ENCODE measurements at places on chromosomes 12 and 14. TPM values are rescaled to one million over a fixed set of nuclear protein-coding genes. Genes with fewer than 3 reads are reported as not detected.

DNA sequence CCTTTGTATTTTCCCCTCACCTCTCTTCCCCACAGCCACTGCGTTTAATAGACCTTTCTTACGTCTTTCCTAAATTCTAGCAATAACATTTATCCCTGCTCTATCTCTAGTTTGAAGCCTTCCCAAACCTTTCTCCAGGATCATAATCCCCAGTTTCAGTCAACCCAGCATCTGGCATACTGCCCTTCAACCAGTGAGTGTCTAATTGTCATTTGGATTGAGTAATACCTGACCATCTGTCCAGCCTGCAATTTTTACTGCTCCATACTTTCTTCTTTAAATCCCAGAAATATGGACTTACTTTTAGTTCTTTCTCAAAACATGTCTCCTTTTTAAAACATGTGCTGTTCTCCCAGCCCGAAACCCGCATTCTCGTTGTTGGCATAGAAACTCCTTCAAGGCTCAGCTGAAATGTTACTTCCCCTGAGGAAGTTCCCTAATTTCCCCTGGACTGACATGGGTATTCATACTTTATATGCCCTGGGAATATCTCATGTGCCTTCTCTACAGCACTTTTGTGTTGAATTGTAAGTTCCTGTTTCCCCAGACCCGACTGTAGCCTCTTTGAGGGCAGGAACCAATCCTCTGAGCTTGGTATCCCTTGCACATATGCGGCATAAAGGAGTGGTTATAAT is 65.1 kb upstream of the ETV6 start:
- no peak overlapping the region for H3K27ac ChIP-seq
- no peaks in the 10 kb centered on the region for H3K36me3 ChIP-seq
- DNase-seq = no peak
- H3K27me3 ChIP-seq = no peaks in the 10 kb centered on the region

Gene IL22
- not detected for polyA plus RNA-seq

DNA sequence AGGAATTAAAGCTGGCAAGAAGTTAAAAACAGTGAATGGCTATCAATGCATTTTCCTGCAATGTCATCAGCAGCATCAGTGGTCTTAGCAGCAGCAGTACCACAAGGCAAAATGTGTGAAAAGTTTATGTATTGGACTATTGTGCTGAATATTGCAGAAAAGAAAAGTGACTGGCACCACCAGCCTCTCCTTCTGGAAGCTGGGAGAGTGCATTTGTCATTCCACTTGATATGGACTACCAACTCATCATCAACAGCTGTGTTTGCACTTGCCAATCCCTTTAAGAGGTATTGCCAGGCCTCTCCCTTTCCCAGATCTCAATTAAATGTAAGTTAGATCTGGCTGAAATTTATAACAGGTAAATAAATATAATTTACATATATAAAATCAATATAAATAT is 151.0 kb upstream of the GZMB start:
- no peak overlapping the region for H3K4me3 ChIP-seq
- H3K36me3 ChIP-seq = no peaks in the 10 kb centered on the region
- no peaks in the 10 kb centered on the region for H3K4me1 ChIP-seq
- H3K27me3 ChIP-seq = no peaks in the 10 kb centered on the region
- DNase-seq = no peak

GRCh38 chr14:29321646-29322045 is 555.1 kb downstream of the FOXG1 start:
- DNase-seq = no peak
- no peaks in the 10 kb centered on the region for H3K4me1 ChIP-seq
- H3K27ac ChIP-seq = no peak overlapping the region
- no peaks in the 10 kb centered on the region for H3K36me3 ChIP-seq

Gene DIO2
- 3.8 TPM for polyA plus RNA-seq

GRCh38 chr12:7884689-7885088 is 12.0 kb upstream of the SLC2A14 start:
- H3K27ac ChIP-seq = no peak overlapping the region
- H3K4me1 ChIP-seq = peaks cover 4% of the 10 kb centered on the region
- H3K36me3 ChIP-seq = no peaks in the 10 kb centered on the region

Gene EPYC
- not detected for polyA plus RNA-seq

DNA sequence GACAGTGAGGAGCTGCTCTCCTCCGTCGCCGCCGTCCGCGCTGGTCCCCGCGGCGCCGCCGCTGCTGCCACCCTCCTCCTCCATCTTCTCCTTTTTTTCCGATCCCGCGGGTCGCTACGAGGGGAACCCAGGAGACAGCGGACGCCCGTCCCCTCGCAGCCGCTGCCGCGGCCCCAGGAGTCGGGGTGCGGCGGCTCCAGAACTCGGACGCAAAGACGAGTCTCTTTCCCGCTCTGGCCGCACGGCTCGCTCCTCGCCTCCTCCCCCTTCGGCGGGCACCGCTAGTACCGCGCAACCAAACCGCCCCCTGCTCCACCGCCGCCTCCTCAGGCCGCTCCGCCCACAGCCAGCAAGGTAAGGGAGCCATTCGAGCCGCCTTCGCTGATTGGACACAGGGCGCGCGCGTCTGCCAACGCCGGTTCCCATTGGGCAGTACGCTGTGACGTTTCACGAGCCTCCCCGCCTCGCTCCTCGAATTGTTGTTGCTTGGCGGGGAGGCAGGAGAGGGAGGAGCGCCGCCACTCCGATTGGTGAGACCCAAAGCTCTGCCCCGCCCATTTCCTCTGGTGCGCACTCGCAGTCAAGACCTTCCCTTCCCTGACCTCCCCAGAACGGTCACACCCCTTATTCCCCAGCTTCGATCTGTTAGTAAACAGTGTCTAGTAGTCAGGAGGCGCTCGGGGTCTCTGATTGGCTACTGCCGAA is at the start of gene RPS6KA5:
Gene RPS6KA5 (minus strand): TSS at position 291 of the 705 bp plus-strand sequence. CDS start 207 bp downstream, at position 84.
- peaks cover 22% of the 10 kb centered on the region for H3K4me1 ChIP-seq
- peak; percentile 100 for DNase-seq
- H3K36me3 ChIP-seq = no peaks in the 10 kb centered on the region
- peak within 1 kb of the TSS; percentile 78 for H3K4me3 ChIP-seq

Gene CLEC4C
- 0.07 TPM for polyA plus RNA-seq

Gene MYL6B
- 24.8 TPM for polyA plus RNA-seq

DNA sequence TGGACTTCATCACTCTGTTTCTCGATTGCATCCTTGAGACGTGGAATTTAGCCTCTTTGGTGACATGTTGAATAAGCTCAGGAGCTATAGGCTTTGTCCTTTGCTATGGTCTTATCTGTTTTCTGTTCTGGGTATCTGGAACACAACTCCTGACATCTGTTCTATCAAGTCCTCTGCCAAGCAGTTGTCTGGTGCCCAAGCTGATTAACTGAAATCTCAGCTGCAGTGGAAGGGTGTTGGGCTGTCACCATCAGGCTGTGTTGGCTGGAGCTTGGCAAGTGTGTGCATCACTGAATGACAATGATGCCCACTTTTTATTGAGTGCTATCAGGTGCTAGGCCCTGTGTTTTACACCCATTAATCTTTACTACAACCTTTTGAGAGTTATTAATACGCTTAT is 77.8 kb downstream of the SMOC1 start:
- H3K27me3 ChIP-seq = no peaks in the 10 kb centered on the region
- H3K4me1 ChIP-seq = no peaks in the 10 kb centered on the region
- H3K27ac ChIP-seq = no peak overlapping the region
- H3K4me3 ChIP-seq = no peak overlapping the region

DNA sequence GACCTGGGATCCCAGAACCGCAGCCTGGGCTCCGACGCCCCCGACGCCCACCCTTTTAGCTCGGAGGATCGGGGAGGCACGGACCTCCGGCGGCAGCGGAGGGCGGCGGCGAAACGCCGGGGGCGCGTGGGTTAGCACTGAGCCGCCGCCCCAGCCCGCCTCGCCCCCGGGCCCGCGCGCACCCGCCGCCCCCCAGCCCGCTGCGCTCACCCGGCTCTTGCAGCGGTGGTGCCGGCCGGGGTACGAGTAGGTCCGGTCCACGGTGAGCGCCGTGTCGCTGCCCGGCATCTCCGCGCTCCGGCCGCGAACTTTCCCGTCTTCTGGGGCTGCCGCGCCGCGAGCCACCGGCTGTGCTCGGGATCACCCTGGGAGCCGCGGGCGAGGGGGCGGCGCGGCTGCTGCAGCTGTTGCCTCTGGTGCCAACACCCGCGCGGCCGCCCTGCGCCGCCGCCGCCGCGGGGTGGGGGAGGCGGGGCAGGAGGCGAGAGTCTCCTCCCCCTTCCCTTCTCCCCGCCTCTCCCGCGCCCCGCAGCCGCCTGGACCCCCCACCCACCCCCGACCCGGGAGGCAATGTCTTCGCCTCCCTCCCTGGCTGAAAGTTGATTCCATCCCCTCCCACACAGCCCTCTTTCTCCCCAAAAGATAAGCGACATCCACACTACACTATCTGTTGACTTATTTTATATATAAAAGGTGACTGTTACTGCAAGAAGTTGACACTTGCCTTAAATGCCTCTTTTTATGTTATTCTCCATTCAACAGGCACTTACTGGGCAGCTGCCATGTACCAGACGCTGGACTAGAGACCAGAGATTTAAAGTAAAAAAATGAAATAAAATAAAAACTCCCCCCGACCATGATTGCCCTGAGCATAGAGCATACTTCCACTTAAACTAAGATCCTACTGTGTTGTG is at the start of gene TMCC3:
Gene TMCC3 (minus strand): TSS at position 415 of the 914 bp plus-strand sequence. CDS start 127 bp downstream, at position 288.
- no peaks in the 10 kb centered on the region for H3K36me3 ChIP-seq
- DNase-seq = peak; percentile 66
- H3K4me1 ChIP-seq = no peaks in the 10 kb centered on the region
- no peaks in the 10 kb centered on the region for H3K27me3 ChIP-seq

Gene FSCB
- not detected for polyA plus RNA-seq

DNA sequence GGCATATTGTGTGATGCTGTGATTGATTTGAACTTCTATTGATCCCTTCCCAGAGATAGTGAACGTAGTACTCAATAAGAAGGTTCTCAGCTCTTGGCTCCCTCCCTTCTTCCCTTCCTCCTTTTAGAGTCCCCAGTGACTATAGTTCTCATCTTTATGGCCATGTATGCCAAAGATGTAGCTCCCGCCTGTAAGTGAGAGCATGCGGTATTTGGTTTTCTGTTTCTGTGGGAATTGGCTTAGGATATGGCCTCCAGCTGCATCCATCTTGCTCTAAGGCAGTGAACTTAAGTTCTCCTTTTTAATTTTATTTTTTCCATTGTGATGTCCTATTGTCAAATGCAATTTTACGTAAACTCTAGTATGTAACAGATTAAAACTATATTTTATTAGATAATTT is 109.5 kb downstream of the AEBP2 start:
- H3K4me3 ChIP-seq = no peak overlapping the region
- no peak for DNase-seq
- H3K36me3 ChIP-seq = no peaks in the 10 kb centered on the region
- no peak overlapping the region for H3K27ac ChIP-seq
- no peaks in the 10 kb centered on the region for H3K4me1 ChIP-seq

GRCh38 chr12:77489331-77489970 is 341.2 kb upstream of the NAV3 start:
- no peaks in the 10 kb centered on the region for H3K27me3 ChIP-seq
- no peaks in the 10 kb centered on the region for H3K36me3 ChIP-seq
- H3K27ac ChIP-seq = no peak overlapping the region
- no peaks in the 10 kb centered on the region for H3K4me1 ChIP-seq
- H3K4me3 ChIP-seq = no peak overlapping the region

- no peak overlapping the region for H3K4me3 ChIP-seq
- no peaks in the 10 kb centered on the region for H3K4me1 ChIP-seq
- no peaks in the 10 kb centered on the region for H3K27me3 ChIP-seq
- DNase-seq = no peak
These were observed 886.7 kb downstream of the NRXN3 start for GRCh38 chr14:79056879-79057278.
